ENCODE measurements at places on chromosomes 1 and 21.

- DNase-seq = no peak
Measured at GRCh38 chr1:199226163-199226562, 587.3 kb downstream of the PTPRC start.

GRCh38 chr1:173570370-173571007 is 32.4 kb downstream of the SLC9C2 start:
- DNase-seq = no peak

GRCh38 chr1:168202941-168203654 is 22.7 kb upstream of the SFT2D2 start:
- no peak for DNase-seq

DNA sequence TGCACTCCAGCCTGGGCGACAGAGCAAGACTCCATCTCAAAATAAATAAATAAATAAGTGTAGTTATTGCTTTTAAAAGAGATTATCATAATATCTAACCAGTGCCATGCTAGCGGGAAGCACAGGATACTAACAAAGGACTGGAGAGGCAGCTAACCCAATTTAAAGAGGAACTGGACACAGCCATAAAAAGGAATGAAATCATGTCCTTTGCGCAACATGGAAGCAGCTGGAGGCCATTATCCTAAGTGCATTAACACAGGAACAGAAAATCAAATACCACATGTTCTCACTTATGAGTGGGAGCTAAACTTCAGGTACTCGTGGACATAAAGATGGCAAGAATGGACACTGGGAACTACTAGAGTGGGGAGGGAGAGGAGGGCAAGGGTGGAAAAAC is 54.9 kb downstream of the TM2D1 start:
- no peak for DNase-seq

- no peak for DNase-seq
Measured at GRCh38 chr21:28442624-28443023, 550.1 kb downstream of the LTN1 start.

Measured in activated CD8-positive, alpha-beta memory T cell treated with anti-CD3 and anti-CD28 coated beads for 4 hours (primary cell).